Left lung (tissue), 14 donors: ENCODE measurements at places on chromosomes 7 and 10. TPM values are rescaled to one million over a fixed set of nuclear protein-coding genes. Genes with fewer than 3 reads are reported as not detected.

Gene SCART1
- polyA plus RNA-seq: 2.5 TPM

Gene C10orf53
- not detected for polyA plus RNA-seq

Gene STEAP4
- polyA plus RNA-seq: 15.9 TPM

Gene SSC4D
- 2.1 TPM for polyA plus RNA-seq

Gene TLX1
- polyA plus RNA-seq: not detected

Gene GJD4
- polyA plus RNA-seq: not detected

Gene GRM8
- 0.45 TPM for polyA plus RNA-seq

Gene WNT2
- polyA plus RNA-seq: 139 TPM

Gene ZPBP
- polyA plus RNA-seq: 0.23 TPM

Gene VWDE
- 6.1 TPM for polyA plus RNA-seq

Gene DKK1
- 5.0 TPM for polyA plus RNA-seq

Gene KNDC1
- 4.6 TPM for polyA plus RNA-seq

Gene RRP12
- 26.1 TPM for polyA plus RNA-seq

Gene SRRM3
- polyA plus RNA-seq: 0.49 TPM

Gene PRRT4
- polyA plus RNA-seq: 2.9 TPM

Gene CDNF
- 4.3 TPM for polyA plus RNA-seq

Gene PPIF
- polyA plus RNA-seq: 29.7 TPM

Gene TEX47
- not detected for polyA plus RNA-seq

Gene IKZF1
- polyA plus RNA-seq: 2.1 TPM

Gene MBL2
- polyA plus RNA-seq: not detected

Gene GHRHR
- polyA plus RNA-seq: 0.51 TPM

Gene LRRC4
- 16.8 TPM for polyA plus RNA-seq
